Thyroid gland (tissue), 4 donors: ENCODE measurements at places on chromosomes 1 and 21. TPM values are rescaled to one million over a fixed set of nuclear protein-coding genes. Genes with fewer than 3 reads are reported as not detected.

Gene OR2L8
- 1.0 TPM for total RNA-seq

Gene KCNK2
- total RNA-seq, result 22.6 TPM

Gene ANGPTL3
- not detected for total RNA-seq

Gene SPATA17
- 1.8 TPM for total RNA-seq

Gene PODN
- total RNA-seq, result 80.8 TPM

Gene C1orf167
- not detected for total RNA-seq
